Stimulated activated CD4-positive, alpha-beta T cell treated with anti-CD3 and anti-CD28 coated beads, Interleukin-2, amount 100 ng/mL, for 24 hours (primary cell): ENCODE measurements at places on chromosomes 13 and 19.
A peak's percentile ranks its signal among the peaks of the same experiment; 100 is the strongest.

GRCh38 chr13:51955816-51956603, 55.2 kb downstream of the ATP7B start:
- DNase-seq = no peak

DNA sequence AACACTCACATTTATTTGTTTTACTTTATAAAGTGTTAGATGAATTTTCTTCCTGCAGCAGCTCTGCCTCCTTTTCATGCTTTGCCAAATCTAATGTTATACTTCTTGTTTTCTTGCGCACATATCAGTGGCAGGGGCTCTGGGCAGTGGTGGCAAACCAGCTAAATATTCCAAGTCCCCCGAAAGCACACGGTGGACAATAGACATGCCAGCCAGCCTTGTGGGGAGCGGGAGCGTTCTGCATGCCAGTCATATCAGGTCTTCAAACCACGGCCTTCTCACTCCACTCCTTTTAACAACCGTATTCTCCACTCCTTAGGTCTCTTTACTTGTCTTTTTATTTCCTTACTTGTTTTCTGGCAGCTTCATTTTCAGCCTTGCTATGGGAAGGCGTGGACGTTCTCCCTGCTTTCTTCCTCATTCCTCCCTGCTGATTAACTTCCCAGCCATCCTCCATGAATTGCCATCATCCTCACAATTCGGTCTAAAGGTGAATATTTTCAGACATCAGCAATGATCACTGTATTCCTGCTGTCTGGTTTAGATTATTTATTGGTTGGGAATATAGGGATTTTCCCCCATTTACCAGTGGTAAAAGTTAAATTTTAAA, 77.1 kb upstream of the WASF3 start:
- DNase-seq = no peak

DNA sequence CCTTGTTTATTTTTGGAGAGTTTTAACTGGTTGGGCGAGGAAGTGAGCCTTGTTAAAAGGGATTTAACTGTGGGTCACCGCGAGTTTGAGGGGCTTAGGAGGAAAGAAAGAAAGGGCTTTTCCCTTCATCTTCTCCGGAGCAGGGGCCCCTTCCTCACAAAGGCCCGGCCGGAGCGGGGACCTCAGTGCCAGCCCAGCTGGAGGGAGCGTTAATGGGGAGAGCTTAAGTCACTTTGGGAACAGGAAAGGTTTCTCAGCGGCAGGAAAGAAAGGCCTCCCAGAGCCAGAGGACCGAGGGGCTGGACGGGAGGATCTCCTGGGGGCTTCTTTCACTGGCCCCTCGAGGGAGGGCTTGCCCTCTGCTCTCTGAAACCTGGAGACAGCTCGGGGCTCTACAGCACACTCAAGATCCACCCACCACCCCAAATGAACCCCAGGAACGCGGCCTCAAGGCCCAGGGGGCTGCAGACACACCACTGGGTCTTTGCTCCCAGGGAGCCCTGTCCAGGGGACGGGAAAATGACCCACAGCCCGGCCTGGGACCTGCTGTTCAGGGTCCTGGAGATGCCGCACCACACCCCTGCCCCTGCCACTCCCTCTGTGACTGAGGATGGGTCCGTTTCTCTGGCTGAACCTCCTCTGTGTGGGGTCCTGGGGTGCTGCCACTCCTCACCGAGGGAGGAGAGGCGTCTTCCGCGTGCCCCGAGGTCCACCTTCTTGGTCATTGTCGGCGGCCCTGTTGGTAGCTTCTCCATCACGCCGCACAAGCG, 128.3 kb downstream of the URI1 start:
- DNase-seq = no peak

DNA sequence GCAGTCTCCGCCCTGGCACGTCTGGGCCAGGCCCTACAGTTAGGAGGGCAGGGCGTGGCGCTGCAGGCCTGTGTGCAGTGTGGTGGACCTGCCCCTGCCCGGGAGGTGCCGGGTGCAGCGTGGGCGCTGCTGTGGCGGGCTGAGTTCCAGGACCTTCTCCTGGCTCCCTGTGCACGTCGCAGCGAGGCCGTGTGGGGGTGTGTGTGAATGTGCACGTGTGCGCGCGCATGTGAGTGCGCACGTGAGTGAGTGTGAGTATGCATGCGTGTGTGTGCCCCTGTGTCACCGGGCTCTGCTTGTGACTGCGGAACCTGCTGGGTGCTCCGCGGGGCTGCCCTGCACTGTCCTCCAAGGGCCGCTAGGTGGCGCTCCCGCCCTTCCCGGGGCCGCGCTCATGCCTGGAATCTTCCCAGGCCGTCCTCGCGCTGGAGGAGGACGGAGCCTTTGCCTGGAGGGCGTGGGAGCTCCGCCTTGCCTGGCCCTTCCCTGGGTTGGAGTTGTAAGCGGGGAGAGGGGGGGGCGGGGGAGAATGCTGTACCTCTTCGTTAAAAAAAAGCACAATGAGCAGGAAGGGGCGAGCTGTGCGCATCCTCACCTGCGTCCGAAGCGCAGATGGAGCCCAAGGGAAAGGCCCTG, 79.3 kb downstream of the KDM4B start:
- peak; percentile 64 for DNase-seq

DNA sequence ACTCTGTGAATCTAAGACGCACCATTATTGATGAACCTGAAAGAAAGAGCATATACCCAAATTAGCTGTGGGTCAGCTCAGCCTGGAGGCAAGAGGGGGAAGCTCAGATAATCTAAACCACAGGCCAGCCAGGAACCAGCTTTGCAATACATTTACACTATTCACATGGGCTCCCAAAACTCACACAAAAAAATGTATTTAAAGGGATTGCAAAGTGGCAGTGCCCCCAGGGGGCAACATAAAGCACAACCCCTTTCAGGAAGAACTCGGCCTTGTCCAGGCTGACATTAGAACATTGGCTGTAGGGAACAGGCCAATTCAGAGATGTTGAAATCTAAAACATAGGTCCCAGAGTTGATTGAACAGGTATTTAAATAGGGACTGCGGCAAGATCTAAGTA, 3.2 kb upstream of the PROZ start:
- DNase-seq = no peak

- DNase-seq = no peak
Observed at GRCh38 chr19:6164906-6165531, 29.6 kb downstream of the ACSBG2 start.

DNA sequence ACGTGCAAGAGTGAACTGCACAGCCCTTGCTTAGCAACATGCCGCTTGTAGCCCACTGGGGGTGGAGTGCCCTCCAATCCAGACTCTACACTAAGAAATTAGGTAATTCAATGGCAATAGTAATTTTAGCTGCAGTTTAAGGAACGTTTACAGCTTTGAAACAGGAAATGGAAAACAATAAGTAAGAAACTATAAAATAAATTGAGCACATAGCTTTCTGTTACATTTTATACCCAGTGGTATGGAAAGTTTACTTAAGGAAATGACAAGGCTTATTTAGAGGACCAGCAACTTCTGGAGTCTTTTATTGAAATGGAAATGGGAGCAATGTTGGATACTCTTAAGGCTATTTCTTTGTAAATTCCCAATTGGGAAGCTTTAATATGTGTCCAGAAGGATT, 373.2 kb downstream of the KCNRG start:
- no peak for DNase-seq

DNA sequence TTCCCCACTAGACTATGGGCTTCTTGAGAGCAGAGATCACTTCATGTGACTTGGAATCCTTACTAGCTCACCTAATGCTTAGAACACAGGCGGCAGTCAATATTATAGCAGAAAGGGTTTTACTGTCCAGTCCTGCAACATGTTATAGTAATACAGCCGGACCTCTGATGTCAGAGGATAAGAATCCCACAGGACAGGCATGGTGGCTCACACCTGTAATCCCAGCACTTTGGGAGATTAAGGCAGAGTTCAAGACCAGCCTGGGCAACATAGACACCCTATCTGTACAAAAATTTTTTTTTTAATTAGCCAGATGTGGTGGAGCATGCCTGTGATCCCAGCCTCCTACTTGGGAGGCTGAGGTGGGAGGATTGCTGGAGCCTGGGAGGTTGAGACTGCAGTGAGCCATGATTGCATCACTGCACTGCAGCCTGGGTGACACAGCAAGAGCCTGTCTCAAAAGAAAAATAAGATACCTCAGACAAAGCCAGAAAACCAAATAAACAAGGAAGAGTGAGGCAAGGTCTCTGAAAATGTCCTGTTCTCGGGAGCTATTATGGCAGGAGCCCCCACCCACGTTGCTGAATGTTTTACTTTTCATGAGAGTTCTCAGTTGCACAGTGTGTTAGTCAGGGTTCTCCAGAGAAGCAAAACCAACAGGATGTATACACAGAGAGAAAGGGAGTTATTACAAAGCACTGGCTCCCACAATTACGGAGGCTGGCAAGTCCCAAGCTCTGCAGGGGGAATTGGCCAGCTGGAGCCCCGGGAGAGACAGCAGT, 100.8 kb downstream of the UBL3 start:
- DNase-seq = no peak

DNA sequence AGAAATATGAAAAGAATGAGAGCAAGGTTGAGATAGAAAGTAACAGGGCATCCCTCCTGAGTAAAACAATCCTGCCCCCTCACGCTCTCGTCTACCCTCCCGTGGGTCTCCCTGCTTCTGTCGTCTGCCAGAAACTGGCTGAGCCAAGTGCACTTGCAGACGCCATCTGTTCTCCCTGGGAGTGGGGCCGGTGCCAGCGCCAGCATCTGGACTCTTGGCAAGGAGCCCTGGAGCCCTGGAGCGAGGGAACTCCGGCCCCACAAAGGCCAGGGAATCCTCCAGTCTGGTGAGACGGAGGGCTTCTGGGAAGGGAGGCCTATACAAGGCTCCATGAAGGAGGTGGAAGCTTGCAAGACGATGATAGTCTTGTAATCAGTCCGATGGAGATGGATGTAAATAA, 2.3 kb upstream of the TMEM91 start:
- no peak for DNase-seq
